SJSA1 (cell line): ENCODE measurements at places on chromosomes 16 and 17.

DNA sequence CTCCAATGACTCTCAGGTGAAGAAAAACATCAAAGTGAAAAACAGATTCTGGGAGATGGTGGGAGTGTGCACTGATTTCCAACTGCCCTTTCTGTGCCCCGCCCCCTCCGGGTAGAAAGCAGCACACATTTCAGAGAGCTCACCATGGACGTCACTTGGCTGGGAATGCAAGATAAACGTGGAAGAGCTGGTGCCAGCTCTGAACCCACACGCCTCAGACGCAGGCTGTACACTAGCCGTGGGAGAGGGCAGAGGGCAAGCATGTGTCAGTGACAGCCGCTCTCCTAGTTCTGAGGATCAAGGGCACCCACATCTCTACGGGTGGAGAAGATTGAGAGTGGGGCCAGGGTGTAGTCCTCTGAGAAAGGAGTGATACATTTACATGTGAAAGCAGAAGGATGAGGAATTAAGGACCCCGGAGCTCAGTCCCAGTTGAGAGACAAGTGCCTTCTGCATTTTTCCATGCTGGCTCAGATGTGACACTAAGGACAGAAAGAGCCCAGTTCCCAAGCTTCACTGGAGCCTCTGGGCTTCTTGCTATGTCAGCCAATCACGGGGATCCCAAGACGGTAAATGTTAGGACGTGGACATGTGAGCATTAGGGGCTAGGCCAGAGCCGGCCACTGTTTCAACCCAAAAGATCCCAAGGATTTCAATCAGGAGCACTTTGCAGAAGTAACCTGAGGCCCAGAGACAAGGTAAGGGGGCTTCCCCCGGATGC lies 101.3 kb downstream of the ZFHX3 start:
- DNase-seq, result no peak

- no peak for DNase-seq
Measured at GRCh38 chr17:28746611-28747050, 2.8 kb downstream of the TRAF4 start.

DNA sequence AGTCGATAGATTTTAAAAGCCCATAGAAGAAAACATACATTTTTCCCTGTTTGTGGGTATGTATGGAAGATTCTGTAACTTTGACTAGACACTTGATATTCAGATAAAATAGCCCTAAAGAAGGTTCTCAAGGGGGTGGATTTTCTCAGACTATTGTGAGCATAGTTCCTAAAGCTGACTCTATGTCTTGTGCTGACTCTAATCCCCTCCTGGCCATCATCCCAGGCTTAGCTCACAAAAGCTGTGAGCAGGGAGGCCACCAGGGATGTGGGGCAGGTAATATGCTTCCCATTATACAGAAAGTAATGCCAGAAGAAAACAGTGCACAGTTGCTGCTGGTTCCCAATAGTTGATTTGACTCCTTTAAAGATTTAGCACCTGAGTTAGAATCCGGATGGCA lies 32.0 kb downstream of the CDH13 start:
- no peak for DNase-seq

- DNase-seq, result no peak
Measured at GRCh38 chr16:79869304-79870015, 268.9 kb upstream of the MAF start.

- no peak for DNase-seq
Measured at GRCh38 chr17:76004750-76005262, 4.2 kb downstream of the CDK3 start.

- no peak for DNase-seq
Measured at GRCh38 chr17:15893658-15894024, 51.3 kb upstream of the ADORA2B start.

- DNase-seq, result peak; percentile 61
Measured at GRCh38 chr16:82638095-82638798, 11.5 kb downstream of the CDH13 start.

GRCh38 chr17:39104046-39104445 lies 47.4 kb downstream of the PLXDC1 start:
- DNase-seq, result no peak

DNA sequence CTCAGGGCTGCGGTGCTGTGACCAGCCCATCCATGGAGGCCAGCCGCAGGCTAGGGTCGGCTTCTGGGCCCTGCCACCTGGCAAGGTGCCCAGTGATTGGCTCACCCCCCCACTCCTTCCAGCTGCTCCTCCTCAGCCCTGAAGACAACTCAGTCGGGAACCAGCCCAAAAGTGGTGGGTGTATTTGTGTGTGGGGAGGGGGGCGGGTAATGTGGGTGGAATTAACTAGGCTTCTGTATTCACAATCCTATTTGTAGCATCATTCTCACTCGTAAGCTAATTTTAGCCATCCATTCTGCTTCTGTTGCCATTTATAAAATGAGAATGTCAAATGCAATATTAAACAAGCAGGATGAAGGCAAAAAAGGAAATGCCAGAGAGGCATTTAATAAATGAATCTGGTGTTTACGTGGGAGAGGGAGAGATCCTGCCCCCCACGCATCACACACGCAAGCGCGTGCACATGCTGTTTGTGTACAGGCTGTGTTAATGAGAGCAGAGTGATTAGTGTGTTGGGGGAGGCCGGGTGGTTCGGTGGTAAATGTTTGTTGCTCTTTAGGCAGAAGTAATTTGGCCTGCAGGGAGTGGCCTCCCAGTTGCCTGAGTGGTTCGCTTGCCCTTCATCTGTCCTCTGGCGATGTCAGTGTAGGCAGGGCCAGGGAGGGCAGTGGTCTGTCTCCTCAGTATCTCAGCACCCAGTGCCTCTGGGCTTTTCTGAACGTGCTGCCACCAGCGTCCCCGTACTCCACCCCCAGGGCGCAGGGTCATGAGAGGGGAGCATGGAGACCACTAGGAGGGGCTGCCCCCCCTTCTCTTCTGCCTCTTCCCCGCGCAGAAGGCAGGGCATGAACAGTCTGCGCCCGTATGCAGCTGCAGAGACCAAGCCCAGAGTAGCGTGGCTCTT lies 140.1 kb downstream of the CCDC182 start:
- DNase-seq, result peak; percentile 41

DNA sequence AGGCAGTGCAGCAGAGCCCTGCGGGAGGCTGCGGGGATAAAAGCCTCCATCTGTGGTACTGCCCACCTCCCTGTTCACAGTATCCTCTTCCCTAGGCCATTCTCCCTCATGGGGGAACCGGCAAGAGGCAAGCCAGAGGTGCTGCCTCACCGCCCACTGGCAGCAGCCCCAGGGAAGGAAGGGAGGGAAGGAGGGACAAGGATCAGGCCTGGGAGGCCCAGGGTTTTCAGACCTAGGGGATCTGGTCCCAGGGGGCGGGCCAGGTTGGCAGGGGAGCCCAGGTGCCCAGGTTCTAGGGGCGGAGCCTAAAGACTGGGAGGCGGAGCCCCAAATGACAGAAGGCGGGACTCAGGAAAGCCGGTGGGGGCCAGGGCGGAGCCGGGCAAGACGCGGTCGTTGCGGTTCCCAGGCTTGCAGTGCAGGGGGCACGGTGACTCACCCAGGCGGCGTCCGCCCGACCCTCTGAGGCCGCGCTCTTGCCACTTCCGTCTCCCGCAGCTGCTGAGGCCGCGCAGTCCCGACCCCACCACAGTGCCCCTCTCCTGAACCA lies 3.0 kb upstream of the MTMR4 start:
- DNase-seq, result no peak

GRCh38 chr16:75097941-75098901 lies 18.4 kb downstream of the LDHD start:
- DNase-seq, result no peak

DNA sequence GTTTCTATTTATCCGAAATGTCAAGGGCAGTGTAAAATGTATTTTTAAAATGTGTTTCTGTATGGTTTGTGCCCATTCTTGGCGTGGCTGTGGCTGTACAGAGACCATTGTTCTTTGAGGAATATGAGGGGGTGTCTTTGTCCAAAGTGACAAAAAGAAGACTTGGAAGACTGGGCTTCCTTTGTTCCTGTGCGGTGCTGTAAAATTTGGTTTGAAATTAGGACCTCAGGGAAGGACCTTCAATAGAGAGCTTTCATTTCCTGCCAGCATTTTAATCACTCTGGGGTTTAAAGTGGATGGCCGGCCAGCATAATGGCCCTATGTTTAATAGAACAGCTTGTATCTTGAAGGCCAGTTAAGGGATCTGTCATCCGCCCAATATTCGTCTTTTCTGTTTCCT lies 190.1 kb upstream of the TBX2 start:
- DNase-seq, result no peak

- peak; percentile 86 for DNase-seq
Measured at GRCh38 chr17:74842599-74843351, 16.9 kb downstream of the GRIN2C start.

- no peak for DNase-seq
Measured at GRCh38 chr16:27384425-27384824, 17.5 kb upstream of the IL21R start.

DNA sequence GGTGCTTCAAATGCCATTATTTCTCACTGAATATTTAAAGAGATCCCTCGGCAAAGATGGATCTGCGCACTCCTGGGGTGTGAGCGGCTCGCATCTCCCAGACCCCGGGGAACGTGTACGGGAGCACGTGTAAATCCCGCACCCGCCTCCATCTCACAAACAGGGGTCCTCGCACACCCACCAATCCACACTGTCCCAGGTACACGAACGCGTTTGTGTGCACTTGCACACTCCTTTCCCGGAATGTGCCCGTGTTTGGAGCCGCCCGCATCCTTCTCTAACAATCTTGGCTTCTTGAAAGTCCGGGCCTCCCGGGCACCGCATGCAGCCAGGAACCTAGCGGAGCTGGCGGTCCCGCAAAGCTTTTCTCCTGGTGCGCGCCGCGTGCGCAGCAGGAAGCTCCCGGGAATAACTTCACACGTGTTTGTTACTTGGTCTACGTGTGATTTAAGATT lies 2.5 kb upstream of the SALL1 start:
- no peak for DNase-seq

DNA sequence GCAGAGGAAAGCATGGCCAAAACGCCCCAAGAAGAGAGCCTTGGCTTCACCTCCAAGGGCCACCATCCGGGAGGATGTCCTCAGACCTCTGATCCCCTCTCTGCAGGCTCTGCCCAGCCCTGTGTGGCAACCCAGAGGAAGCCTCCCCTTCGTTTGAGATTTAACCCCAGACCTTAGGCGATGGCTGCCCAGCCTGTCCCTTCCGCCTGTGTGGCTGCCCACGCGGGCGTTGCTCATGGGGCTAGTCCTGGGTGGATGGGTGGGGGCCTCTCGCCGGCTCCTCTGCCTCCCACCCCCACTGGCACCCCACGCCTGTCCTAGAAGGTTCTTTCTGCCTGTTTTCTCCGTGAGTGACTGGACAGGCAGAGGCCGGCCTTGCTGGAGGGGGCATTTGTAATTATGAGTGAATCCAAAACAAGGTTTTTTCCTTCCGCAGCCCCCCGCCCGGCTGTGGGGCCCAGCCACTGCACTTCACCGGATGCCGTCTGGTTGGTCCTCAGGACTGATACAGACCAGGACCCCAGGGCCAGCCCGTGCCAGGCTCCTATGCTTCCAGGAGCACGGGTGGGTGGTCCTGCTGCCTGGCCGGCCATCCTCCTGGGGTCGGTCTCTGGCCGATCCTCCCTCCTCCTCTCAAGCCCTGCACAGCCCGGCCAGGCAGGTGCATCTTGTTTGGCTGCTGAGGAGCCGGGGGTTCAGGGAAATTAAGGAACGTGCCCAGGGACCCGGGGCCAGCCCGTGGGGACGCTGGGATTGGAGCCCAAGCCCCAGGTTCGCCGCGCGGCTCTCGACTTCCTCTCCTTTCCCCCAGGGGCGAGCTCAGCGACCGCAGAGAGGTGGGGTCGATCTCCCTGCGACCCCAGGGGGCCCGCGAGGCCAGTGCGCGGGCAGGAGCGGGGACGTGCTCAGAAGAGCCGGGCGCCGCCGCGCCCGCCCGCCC lies at the start of gene TMEM235:
Gene TMEM235, plus strand, starts transcription at position 636 of the 940 bp plus-strand sequence. CDS start 393 bp downstream, outside the sequence.
- no peak for DNase-seq

GRCh38 chr17:56184650-56185049 lies 31.4 kb downstream of the ANKFN1 start:
- DNase-seq, result no peak

DNA sequence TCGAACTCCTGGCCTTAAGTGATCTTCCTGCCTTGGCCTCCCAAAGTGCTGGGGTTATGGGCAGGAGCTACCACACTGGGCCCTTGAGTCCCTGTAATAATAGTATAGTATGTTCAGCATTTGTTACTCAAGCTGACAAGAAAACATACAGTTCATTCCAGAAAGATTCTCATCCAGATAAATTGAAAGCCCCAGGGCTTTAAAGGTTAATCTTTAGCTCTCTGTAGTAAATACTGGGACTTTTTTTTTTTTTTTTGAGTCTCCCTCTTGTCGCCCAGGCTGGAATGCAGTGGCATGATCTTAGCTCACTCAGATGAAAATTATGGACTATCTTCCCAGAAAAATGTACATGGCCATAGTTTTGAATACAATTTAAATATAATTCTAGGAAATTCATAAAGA lies 11.0 kb downstream of the BRCA1 start:
- no peak for DNase-seq

DNA sequence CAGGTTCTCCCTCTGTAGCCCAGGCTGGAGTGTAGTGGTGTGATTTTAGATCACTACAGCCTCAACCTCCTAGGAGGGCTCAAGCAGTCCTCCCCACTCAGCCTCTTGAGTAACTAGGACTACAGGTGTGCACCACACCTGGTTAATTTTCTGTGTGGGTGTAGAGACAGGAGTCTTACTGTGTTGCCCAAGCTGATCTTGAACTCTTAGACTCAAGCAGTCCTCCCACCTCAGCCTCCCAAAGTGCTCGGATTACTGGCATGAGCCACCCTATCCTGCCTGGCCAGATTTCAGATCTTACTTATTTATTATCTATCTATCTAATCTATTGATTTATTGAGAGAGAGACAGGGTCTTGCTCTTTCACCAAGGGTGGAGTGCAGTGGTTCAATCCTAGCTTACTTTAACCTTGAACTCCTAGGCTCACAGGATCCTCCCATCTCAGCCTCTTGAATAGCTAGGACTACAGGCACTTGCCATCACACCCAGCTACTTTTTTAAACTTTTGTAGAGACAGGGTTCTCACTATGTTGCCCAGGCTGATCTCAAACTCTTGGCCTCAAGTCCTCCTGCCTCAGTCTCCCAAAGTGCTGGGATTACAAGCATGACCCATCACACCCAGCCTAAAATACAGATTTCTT lies 61.8 kb downstream of the TUBD1 start:
- DNase-seq, result no peak

- DNase-seq, result peak; percentile 95
Measured at GRCh38 chr17:72422505-72423285, 301.9 kb downstream of the SOX9 start.

GRCh38 chr16:62298600-62298999 lies 262.4 kb upstream of the CDH8 start:
- no peak for DNase-seq
